Hematopoietic multipotent progenitor cell treated with erythropoietin and hydrocortisone succinate and interleukin-3 and kit ligand, for 17 days (in vitro differentiated cells): ENCODE measurements at places on chromosomes 1 and 21.

- DNase-seq, result no peak
These were observed 82.9 kb downstream of the HLX start for GRCh38 chr1:220962031-220962751.

- DNase-seq, result no peak
These were observed 39.0 kb downstream of the LRRC71 start for GRCh38 chr1:156959414-156959813.

DNA sequence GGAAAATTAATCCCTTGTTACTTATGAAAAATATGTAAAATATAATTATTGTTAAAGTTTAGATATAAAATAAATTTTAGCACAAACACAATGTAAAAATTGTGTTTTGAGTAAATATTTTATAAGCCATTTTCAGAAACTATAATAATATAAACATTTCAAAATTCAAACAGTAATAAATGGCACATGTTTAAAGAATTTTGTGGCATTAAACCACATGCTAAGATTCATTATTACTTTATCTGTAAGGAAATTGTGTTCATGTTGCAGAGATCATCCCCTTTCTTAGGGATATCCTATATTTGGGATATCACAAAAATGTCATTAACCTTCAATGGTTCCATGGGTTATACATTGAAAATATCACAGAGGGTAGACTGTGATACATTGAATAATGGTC is 1044.3 kb downstream of the AMY1C start:
- DNase-seq, result no peak

GRCh38 chr1:241551759-241552638 is 19.8 kb downstream of the KMO start:
- DNase-seq, result no peak

DNA sequence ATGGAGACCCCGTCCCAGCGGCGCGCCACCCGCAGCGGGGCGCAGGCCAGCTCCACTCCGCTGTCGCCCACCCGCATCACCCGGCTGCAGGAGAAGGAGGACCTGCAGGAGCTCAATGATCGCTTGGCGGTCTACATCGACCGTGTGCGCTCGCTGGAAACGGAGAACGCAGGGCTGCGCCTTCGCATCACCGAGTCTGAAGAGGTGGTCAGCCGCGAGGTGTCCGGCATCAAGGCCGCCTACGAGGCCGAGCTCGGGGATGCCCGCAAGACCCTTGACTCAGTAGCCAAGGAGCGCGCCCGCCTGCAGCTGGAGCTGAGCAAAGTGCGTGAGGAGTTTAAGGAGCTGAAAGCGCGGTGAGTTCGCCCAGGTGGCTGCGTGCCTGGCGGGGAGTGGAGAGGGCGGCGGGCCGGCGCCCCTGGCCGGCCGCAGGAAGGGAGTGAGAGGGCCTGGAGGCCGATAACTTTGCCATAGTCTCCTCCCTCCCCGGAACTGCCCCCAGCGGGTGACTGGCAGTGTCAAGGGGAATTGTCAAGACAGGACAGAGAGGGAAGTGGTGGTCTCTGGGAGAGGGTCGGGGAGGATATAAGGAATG is 505 bp downstream of the LMNA start:
- peak; percentile 64 for DNase-seq

DNA sequence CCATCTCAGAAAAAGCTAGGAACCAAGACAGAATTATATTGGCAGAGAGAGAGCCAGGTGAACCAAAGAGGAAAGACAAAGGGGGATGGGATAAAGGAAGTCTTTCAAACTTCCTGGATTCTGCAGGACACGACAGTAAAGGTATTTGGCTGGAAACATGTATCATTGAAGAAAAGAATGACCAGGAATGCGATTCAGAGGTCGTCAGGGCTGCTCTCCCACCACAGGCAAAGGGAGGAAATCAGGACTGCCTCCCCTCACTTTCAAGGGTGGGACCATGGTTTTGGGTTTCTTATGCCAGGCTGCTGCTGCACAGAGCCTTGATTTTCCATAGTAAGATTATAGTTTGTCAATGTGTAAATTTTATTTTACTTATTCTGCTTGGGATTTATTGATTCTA is 848.8 kb downstream of the BRINP3 start:
- DNase-seq, result no peak

DNA sequence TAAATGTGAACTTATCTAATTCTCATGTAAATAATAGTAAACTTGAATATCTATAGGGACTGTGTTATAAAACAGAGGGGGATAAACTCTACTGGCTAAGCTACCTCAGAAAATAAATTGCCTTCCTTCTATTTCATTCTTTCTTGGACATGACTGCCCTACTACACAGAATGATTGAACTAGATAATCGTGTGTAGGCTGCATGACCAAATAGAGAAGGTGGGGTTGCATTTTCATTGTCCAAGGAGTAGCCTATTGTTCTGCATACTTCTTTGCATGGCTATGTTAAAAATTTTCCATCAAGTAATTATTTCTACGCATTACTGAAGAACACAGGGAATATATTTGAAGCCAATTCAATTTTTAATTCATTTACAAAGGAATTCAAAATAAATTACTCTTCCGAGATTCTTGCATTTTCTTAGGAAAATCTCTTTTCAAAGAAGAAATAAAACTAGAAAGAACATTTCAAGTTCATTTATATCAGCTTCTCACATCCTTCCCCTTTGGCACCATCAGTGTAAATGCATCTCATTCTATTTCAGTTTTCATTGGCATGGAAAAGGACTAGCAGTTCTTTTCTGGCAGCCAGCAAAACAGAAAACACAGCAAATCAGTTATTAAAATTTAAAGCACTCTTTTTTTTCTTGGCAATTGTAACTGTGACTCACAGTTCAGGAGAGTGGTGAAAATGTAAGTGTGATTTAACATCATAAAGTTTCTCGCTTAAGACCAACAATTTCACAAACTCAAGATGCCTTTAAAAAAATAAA is 714.7 kb downstream of the NCAM2 start:
- DNase-seq, result no peak

GRCh38 chr1:14915356-14916054 is 238.0 kb upstream of the TMEM51 start:
- peak; percentile 37 for DNase-seq

DNA sequence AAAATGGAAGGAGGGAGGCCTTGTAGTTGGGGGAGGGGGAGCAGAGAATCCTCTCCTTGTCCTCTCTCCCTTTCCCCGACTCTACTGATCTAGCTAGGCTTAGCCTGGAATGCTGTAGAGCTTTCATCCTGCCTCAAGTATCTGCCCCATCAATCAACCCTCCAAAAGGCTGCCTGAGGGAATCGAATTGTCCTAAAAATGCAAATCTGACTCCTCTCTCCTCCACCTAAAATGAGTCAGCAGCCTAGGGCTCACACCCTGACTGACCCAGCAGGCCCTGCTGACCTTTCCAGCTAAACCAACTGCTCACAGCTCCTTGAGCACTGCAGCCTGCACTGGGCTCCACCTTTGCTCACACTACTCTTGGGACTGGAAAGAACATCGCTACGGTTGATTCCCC is 2.8 kb downstream of the HPDL start:
- DNase-seq, result no peak

DNA sequence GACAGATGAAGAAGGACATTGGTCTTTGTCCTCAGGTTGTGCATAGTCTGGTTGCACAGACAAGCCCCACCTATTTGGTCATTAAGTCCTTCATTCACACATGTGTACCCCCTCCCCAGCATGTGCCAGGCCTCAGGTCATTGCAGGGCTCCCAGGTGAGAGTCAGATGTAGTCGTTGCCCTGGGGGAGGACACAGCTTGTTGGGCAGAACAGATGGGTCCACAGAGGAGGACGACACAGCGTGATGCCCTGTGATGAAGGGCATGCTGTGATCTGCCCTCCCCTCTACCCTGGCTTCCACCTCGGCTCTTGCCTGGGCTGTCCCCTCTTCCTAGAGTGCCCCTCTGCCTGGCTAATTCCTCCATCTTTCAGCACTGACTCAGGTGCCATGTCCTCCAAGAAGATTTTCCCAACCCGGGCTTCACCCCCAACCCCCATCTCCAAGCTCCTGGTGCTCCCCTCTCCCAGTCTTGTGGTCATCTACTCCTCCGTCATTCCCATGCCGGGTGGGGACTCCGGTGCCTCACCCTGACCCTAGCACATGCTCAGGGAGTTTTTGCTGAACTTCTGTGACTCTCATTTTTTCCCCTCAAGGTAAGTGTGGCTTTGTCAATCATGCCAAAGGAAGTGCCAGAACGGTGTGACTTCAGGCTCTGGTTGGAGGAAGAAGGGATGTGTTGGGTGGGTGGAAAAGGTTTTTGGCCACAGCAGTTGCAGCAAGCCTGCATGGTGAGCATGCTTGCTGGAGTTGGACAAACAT is 220.5 kb downstream of the FOXD2 start:
- DNase-seq, result no peak

DNA sequence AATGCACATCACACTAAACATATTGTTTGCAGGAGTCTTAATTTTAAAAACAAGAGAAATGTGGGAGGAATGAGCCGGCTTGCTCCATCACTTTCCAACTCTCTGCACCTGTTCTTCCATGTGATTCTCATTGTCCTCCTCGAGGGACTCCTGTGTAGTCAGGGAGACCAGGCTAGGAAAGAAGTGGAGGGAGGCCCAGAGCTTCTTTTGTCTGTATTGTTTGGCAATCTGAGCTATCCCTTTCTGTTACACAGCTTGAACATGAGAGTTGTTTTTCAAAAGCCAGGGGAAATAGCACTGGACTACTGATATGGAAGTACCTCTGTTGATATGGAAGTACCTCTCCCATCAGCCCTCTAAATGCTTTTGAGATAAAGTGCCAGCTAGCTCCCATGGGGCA is 18.8 kb upstream of the LRRC8D start:
- no peak for DNase-seq

DNA sequence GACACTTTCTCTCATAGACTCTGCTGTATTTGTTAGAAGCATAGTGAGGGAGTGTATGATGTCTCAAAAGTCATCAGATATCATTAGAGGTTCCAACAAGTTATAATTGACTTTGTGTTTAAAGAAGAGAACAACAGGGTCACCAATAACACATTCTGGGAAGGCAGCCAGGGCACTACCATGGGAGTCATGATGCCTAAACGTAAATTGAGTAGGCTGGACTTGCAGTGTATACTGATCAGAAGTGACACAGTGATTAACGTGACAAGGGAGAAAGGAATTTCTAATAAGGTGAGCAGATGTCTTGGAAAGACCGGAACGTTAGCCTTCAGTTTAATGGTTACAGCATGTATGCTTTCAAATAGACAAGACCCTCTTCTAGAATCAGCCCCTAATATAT is 973.2 kb downstream of the NCAM2 start:
- DNase-seq, result no peak

GRCh38 chr1:63946866-63947491 is 173.2 kb downstream of the ROR1 start:
- no peak for DNase-seq

- no peak for DNase-seq
These were observed 571 bp downstream of the MARCKSL1 start for GRCh38 chr1:32335535-32335789.

DNA sequence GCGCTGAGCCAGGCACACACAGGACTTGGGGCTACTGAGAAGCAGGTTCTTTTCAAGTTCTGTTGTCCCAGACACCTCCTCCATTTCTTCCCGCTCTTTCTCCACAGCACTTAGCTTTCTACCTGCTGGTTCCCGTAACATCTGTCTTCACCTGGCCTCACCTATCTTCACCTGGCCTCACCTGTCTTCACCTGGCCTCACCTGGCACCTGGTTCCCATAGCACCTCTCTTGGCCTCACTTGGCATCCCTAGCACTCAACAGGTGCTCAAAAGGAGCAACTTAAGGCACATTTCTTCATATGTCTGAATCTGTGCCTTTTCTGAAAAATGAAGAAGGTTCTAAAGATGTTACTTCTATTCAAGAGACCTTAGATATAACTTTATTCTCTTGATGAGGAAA is 10.4 kb downstream of the KCNK1 start:
- no peak for DNase-seq

GRCh38 chr1:232184561-232185530 is 445.1 kb downstream of the SIPA1L2 start:
- no peak for DNase-seq

- no peak for DNase-seq
These were observed 229.7 kb upstream of the TMEM51 start for GRCh38 chr1:14923727-14924452.

DNA sequence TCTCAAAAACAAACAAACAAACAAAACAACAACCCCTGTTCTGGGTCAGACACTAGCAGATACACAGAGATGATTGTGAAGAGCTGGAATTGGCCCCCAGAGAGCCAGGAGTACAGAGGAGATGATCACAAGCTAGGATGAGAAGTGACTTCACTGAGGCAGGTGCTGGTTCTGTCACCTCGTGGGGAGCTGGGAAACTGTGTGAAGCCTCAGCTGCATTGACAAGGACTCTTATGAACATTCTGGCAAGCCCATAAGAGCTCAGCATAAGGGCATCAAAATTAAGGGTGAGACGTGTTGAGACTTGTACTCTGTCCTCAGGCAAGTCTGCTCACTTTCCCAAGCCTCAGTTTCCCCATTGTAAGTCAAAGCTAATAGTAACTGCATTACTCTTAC is 14.7 kb upstream of the PTP4A2 start:
- DNase-seq, result no peak

- no peak for DNase-seq
These were observed 222.0 kb downstream of the DENND1B start for GRCh38 chr1:197553281-197553680.

DNA sequence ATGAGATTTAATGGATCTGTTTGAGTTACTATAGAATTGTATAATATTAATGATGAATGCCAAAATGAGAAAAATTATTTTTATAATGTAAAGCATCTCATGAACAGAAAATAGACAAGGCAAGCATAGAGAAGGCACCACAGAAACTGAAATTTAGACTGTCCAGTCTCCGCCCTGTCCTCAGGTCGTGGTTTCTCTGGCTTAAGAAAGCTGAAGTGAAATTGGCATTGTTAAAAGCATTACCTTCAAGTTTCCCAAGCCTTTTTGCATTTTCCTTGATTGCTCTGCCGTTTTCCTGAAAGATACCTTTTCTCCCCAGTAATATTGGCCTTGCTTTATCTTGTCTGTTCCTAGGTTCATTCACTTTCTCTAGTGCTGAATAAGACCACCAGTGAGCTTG is 58.0 kb downstream of the VPS13D start:
- no peak for DNase-seq

GRCh38 chr1:34885405-34886247 is 26.1 kb upstream of the SMIM12 start:
- no peak for DNase-seq

- DNase-seq, result no peak
These were observed 28.9 kb downstream of the KIAA0040 start for GRCh38 chr1:175163702-175164101.

DNA sequence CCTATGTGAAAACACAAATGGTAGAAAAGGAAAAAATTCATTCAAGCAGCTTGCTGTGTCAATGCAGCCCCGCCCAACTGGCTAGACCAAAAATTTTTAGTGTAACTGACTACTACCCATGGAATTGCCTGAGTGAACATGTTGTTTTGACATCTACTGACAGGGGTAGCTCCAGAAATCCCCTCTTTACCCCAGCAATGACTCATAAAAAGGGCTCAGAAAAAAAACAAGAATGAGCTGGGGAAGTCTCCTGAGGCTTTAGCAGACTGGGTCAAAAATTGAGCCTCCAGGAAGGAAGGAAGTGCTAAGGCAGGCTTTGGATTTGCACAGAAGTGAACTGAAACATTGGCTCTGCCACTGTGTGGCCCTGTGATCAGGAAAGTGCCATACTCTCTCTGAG is 24.4 kb upstream of the FGGY start:
- no peak for DNase-seq
